ENCODE measurements at places on chromosomes 4 and X.

DNA sequence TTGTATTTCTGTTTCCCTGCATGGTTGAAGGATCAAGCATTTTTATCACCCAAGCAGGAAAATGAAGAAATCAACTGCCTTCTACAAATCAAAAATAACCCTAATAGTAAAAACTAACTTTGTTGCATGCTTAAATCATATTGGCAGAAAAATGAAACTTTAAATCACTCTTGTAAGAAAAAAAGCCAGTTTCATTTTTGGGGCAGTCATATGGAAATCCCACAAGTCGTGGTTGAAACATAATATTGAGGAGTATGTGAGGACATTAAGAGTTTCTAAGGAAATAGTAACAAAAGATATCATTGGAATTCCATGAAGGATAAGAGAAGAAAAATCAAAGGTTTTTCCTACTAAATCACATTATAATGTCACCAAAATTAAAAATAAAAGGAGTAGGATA lies 8.4 kb downstream of the TEC start:
- DNase-seq: no peak

DNA sequence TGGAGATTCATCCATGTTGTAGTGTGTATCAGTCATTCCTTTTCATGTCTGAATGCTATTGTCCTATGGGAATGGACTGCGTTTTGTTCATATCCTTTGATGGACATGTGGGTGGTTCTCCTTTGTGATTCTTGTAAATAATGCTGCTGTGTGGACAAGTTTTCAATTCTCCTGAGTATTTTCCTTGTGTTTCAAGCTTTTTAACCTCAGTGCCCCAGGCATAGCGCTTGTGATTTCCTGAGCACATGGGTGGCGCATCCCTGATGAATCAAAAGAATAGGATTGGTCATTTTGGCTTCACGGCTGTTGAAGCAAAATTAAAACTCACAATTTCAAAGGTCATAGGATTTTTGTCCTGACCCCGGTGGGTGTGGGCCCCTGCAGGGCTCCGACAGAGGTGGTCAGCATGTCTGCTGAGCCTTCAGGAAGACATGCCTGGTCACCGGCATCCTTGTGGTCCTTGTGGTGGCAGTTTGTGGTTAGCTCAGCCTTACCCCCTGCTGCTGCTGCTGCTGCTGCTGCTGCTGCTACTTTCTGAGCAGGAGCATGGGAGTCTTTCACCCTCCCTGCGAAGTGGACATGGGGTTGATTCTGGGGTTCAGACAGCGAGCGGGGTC lies 30.0 kb downstream of the SHROOM2 start:
- no peak for DNase-seq

GRCh38 chr4:72875138-72875537 lies 194.4 kb downstream of the COX18 start:
- no peak for DNase-seq

DNA sequence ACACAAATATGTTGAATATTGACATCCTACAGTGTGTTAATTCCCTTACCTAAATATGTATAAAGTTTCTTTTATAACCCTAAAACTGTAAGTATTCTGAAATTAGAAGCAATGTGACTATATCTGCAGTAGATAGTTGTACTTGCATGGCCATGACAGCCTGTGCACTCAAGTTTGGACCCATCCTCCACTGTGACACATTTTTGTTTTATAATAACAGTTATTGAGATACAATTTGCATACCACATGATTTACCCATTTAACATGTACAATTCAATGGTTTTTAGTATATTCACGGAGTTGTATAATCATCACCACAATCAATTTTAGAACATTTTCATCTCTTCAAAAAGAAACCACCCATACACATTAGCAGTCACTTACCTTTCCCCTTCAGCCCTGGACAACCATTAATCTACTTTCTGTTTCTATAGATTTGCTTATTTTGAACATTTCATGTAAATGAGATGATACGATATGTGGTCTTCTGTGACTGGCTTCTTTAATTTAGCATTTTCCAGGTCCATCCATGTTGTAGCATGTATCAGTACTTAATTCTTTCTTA lies 29.6 kb downstream of the HERC3 start:
- DNase-seq: no peak

DNA sequence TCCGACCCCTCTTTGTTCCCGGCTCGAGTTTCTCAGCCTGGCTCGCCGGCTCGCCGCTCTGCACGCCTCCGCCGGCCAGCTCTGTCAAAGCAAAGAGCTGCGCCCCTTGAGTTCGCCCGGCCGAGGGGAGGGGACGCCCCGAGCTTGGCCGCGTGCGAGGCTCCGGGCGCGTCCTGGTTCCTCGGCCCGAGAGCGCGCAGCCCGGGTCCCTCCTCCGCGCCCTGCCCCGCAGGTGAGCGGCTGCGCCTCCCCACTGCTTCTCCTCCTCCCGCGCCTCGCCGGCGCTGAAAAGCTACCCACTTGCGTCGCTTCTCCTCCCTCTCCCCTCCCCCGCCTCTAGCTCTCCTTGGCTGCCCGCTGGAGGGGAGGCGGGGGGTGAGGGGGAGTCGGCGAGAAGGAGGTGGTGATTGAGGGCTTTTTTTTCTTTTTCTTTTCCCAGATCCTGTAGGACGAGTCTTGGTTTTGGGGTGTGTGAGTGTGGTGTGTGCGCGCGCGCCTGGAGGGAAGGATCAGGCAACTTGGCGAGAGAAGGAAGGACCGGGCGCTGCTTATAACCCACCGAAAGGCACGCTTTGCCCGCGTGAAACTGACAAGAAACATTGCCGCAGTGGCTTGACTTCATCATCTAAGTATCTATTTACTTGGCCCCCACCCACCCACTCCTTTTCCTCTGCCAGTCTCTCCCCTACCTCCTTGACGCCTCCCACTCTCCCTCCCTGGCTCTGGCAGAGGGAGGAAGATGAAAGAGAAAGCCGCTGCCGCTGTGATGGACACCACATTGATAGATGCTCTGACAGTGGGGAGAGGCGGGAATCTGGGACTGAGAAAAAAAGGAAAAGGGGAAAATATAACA lies at the start of gene LEF1:
LEF1 (minus strand) TSS at position 262 of the 853 bp plus-strand sequence. CDS start 1,165 bp downstream, outside the sequence.
- no peak for DNase-seq

DNA sequence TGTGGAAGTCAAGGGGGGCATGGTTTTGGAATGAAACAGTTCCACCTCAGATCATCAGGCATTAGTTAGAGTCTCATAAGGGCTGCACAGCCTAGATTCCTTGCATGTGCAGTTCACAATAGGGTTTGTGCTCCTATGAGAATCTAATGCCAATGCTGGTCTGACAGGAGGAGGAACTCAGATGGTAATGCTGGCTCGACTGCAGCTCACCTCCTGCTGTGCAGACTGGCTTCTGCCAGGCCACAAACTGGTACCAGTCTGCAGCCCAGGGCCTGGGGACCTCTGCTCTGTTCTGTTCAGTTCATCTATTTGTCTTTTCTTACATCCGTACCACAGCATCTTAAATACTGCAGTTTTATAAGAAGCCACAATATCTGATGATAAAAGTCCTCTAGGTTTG lies 12.2 kb upstream of the MSL3 start:
- DNase-seq: no peak
